ENCODE measurements at places on chromosomes 6 and 20. TPM values are rescaled to one million over a fixed set of nuclear protein-coding genes. Genes with fewer than 3 reads are reported as not detected.

- H3K4me1 ChIP-seq = no peaks in the 10 kb centered on the region
- H3K36me3 ChIP-seq = no peaks in the 10 kb centered on the region
- H3K27ac ChIP-seq = no peak overlapping the region
Observed at GRCh38 chr20:50491168-50491567, 19.0 kb upstream of the PTPN1 start.

DNA sequence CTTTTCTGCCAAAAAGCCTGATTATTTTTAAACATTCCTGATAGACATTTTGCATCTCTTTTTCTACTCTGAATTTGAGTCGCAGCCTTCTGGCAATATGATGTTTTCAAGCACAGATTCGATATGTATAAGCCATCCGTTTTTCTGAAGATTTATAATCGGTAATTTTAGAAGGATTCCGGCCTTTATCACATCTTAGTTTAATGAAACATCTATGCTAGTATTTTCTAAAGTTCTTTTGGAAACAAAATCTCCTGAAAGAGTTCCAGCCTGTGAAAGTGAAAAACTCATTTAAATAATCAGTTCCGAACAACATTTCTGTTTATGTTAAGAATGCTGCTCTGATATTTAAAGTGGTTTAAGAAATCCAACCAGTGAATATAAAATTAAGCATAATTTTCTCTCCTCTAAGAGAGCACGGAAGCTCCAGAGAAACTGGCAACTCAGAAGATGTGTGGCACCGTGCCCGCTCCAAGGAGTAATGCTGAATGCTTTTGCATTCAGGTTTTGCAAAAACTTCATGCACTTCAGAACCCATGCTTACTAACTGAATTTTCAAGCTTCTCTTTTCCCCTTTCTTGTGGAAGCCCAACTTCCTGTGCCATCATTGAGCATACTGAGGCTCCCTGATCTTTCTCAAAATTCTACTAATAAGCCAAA is 20.7 kb downstream of the NDUFAF4 start:
- no peak overlapping the region for H3K27ac ChIP-seq
- H3K27me3 ChIP-seq = no peaks in the 10 kb centered on the region
- H3K36me3 ChIP-seq = no peaks in the 10 kb centered on the region
- no peak overlapping the region for H3K4me3 ChIP-seq
- DNase-seq = no peak
- H3K4me1 ChIP-seq = no peaks in the 10 kb centered on the region

GRCh38 chr6:23688650-23689049 is 437.4 kb upstream of the NRSN1 start:
- no peak for DNase-seq
- 0 out of 2 replicates have a peak, but pooled peaks cover 2% of the 10 kb centered on the region for H3K4me1 ChIP-seq
- H3K27ac ChIP-seq = no peak overlapping the region
- H3K27me3 ChIP-seq = no peaks in the 10 kb centered on the region
- no peak overlapping the region for H3K4me3 ChIP-seq

DNA sequence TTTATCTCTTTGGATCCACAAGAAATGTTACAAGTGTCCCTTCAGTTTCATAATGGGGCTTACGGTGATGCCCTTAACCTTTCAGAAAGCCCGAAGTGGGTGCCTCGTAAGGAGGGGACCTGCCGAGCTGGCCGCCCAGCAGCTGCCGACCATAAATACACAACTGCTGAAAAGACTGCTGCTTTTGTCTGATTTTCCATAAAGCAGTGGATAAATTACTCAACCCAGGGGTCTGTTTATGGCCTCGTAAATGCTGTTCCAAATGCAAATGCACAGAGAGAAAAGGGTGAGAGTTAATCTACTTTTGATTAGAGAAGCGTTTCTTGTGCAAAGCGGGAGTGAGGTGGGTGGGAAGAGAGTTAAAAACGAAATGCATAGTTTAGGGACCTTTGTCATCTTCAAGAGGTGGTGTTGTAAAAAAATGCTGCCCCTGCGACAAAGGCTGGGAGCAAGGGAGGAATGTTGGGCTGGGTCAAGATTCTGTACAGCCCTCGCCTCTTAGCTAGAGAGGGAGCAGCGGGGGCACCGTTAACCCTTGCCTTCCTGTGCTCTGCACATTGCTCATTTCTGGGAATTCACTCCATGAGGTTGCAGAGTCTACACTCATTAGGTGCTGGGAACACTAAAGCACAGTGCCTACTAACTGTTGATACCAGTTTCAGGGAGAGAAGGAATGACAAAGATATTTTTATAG is 112.0 kb upstream of the MTHFD1L start:
- H3K4me3 ChIP-seq = no peak overlapping the region
- H3K36me3 ChIP-seq = no peaks in the 10 kb centered on the region
- H3K4me1 ChIP-seq = peaks cover 4% of the 10 kb centered on the region
- peak; percentile 44 for DNase-seq
- no peak overlapping the region for H3K27ac ChIP-seq

DNA sequence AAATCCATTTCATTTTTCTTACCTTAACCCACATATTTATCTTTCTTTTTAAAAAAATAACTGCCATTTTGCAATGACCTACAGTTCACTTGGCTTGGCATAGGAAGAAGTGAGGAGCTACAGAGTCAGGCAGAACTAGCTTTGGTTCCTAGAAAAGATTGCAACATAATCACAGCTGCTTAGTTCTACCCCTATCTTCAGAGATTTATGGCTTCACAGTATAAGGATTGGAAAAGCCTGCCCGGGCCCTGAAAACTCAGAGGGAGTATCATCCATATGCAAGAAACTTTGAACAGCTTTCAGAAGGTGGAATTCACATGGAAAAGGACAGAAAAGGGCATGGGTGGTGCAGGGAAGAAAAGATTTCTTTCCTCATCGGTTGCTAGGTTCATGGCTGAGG is 774.3 kb upstream of the CHD6 start:
- no peaks in the 10 kb centered on the region for H3K36me3 ChIP-seq
- peaks cover 4% of the 10 kb centered on the region for H3K4me1 ChIP-seq
- H3K27me3 ChIP-seq = no peaks in the 10 kb centered on the region

DNA sequence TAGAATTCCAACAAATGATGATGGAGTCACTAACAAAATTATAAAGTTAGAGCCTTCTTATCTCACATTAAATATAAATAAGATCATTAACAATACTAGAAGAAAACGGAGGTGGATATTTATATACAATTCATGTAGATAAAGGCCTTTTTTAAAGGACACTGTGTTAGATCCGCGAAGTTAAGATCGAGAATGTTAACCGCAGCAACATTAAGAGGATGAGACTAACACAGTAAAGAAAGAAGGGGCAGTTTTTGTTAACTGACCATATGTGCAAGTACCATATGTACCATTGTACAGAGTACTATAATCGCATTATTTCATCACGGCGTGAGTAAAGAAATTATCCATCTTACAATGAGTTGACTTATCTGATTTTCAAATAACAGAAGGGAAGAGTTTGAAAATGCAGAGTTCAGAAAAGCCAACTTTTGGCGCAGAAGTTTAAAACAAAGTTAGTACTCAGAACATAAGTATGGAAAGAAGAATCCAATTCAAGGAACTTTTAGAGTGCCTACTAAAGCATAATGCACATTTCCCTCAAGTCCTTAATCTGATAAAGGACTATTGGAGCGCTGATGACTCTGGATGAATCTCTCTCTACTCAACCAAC is 1.4 kb downstream of the FBXL4 start:
- H3K27ac ChIP-seq = no peak overlapping the region
- DNase-seq = no peak
- no peaks in the 10 kb centered on the region for H3K27me3 ChIP-seq
- peaks cover 16% of the 10 kb centered on the region for H3K36me3 ChIP-seq
- no peaks in the 10 kb centered on the region for H3K4me1 ChIP-seq

- H3K4me3 ChIP-seq = peak overlapping the region; percentile 95
- peaks cover 4% of the 10 kb centered on the region for H3K4me1 ChIP-seq
- no peaks in the 10 kb centered on the region for H3K27me3 ChIP-seq
Observed at GRCh38 chr6:37354526-37355384, 972 bp downstream of the RNF8 start.

DNA sequence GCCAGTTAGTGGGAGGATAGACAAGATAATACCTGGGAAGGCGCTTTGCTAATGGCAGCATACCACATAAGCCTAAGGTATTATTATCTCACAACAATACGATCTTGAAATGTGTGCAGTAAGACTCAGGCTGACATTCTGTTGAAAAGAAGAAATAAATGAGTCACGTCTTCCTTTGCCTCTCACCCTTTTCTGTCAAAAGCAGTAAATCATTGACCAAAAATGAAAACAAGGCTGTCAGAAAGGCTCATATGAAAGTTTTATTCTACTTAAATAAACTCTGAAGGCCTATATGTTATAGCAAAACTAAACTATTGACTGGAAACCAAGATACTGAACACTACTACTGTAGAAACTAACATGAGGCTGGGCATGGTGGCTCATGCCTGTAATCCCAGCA is 43.1 kb upstream of the IL20RA start:
- no peak for DNase-seq
- H3K27me3 ChIP-seq = no peaks in the 10 kb centered on the region
- no peaks in the 10 kb centered on the region for H3K4me1 ChIP-seq
- H3K4me3 ChIP-seq = no peak overlapping the region

- H3K36me3 ChIP-seq = peaks cover 10% of the 10 kb centered on the region
- H3K27ac ChIP-seq = no peak overlapping the region
- H3K4me1 ChIP-seq = no peaks in the 10 kb centered on the region
- no peak for DNase-seq
- no peak overlapping the region for H3K4me3 ChIP-seq
- no peaks in the 10 kb centered on the region for H3K27me3 ChIP-seq
Observed at GRCh38 chr6:169559592-169559991, 142.2 kb downstream of the WDR27 start.

- no peaks in the 10 kb centered on the region for H3K4me1 ChIP-seq
- no peaks in the 10 kb centered on the region for H3K27me3 ChIP-seq
- H3K27ac ChIP-seq = no peak overlapping the region
- no peaks in the 10 kb centered on the region for H3K36me3 ChIP-seq
- H3K4me3 ChIP-seq = no peak overlapping the region
Observed at GRCh38 chr6:168338777-168339176, 19.2 kb upstream of the DACT2 start.

- H3K27me3 ChIP-seq = no peaks in the 10 kb centered on the region
- no peaks in the 10 kb centered on the region for H3K36me3 ChIP-seq
- H3K27ac ChIP-seq = no peak overlapping the region
- DNase-seq = no peak
- H3K4me1 ChIP-seq = no peaks in the 10 kb centered on the region
Observed at GRCh38 chr6:19127081-19127480, 710.1 kb upstream of the ID4 start.

GRCh38 chr20:44959638-44960102 is 527 bp downstream of the TOMM34 start:
- peaks cover 30% of the 10 kb centered on the region for H3K36me3 ChIP-seq
- no peak for DNase-seq
- 0 out of 2 replicates have a peak, but pooled peaks cover 2% of the 10 kb centered on the region for H3K4me1 ChIP-seq
- no peak overlapping the region for H3K27ac ChIP-seq
- H3K27me3 ChIP-seq = no peaks in the 10 kb centered on the region

Gene BPIFB4
- total RNA-seq = not detected

Gene VWA7
- total RNA-seq = 2.5 TPM

Gene MAFB
- 1.0 TPM for total RNA-seq

Gene NUDT3
- 22.7 TPM for total RNA-seq
